GM12865 (cell line): ENCODE measurements at places on chromosomes 7 and 10.

DNA sequence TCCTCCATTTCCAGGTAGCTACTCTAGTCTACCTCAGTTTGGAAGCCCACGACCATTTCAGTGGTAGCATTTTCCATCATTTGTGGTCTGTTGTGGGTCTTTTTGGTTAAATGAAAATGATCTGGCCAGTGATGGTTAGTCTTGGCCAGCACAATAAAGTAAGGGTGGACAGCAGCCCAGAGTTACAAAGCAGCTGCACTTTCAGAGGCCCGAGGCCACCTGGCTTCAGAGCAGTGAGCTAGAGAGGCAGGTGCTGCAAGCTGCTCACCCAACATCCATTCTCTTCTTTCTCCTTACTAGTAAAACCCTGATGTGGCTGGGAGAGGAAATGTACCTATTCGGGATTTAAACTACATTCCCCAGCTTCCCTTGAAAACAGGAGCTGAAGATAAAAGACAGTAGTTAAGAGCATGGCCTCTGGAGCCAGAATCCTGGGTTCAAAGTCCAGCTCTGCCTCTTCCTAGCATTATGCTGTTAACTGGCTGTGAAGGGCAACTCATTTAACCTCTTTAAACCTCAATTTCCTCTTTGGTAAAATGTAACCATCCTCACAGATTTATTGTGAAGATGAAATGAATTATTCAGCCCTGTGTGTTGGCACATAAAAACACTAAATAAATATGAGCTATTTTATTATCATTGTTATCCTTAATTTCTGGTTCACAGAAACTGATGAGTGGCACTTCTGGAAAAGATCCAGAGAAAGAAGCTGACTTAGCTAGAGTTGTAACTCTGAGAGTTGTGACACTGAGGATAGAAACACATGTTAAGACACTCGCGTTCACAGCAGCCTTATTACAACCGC lies 517.4 kb downstream of the PARD3 start:
- no peak for DNase-seq

- DNase-seq, result peak; percentile 81
These were observed 59.2 kb downstream of the CDHR3 start for GRCh38 chr7:106022193-106022821.

- no peak for DNase-seq
These were observed 111.8 kb downstream of the TBXAS1 start for GRCh38 chr7:139940866-139941265.

GRCh38 chr10:114431414-114432135 lies 27.3 kb upstream of the AFAP1L2 start:
- no peak for DNase-seq

DNA sequence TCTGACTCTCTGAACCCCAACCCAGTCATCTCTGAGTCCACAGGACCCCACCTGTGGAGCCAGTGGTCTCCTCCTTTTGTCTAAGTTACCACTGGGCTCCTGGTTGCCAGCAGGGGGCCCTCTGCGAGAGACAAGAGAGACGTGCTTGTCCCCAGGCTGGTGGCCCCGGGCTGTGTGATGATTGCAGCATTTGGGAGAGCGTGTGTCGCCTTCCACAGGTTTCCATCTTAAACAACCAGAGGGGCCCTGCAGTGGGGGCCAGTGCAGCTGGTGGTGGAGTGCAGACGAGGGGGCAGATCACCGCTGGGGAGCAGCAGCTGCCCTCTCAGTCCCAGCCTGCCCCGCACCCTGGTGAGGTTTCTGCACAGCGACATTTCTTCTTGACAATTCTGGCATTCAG lies 122.4 kb upstream of the PPP2R2D start:
- DNase-seq, result no peak

- no peak for DNase-seq
These were observed 540.3 kb upstream of the IGFBP3 start for GRCh38 chr7:46461334-46461777.

GRCh38 chr7:97174303-97174702 lies 56.8 kb downstream of the SDHAF3 start:
- no peak for DNase-seq

DNA sequence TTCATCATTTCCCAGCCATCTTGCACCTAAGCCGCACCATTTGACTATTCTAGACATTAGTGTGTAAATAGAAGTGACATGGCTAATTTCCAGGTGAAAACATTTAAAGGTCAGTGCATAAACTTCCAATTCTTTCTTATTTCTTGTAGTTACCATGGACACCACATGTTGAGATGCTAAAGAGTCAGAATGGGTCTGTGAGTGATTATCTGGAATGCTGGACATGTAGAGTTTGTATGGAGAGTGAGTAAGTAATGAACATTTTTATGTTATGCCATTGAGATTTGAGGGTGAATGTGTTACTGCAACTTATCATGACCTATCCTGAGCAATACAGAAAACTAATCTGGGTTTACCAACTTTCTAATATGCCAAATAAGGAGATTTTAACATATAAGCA lies 60.4 kb downstream of the MEOX2 start:
- no peak for DNase-seq

DNA sequence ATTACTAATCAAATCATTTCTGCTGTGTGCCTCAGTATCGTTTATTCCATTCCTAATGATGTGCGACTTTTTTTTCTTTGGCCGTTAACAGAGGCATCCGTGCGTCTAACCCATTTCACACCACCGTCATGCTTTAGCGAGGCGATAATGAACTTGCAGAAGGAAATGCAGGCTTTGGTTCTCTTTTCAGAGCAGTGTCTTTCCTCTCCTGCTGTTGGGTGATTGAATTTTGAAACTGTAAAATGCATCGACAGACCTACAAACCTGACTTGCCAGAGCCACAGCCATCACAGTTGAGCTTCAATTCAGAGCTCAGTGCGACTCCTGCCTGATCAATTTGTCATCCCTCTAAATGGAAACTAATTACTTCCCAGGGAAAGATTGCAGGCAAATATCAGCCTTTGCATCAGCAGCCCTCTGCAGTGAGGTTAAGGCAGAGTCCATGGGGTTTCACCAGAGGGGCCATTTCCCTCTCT lies 486.0 kb upstream of the GALNT17 start:
- peak; percentile 5 for DNase-seq

DNA sequence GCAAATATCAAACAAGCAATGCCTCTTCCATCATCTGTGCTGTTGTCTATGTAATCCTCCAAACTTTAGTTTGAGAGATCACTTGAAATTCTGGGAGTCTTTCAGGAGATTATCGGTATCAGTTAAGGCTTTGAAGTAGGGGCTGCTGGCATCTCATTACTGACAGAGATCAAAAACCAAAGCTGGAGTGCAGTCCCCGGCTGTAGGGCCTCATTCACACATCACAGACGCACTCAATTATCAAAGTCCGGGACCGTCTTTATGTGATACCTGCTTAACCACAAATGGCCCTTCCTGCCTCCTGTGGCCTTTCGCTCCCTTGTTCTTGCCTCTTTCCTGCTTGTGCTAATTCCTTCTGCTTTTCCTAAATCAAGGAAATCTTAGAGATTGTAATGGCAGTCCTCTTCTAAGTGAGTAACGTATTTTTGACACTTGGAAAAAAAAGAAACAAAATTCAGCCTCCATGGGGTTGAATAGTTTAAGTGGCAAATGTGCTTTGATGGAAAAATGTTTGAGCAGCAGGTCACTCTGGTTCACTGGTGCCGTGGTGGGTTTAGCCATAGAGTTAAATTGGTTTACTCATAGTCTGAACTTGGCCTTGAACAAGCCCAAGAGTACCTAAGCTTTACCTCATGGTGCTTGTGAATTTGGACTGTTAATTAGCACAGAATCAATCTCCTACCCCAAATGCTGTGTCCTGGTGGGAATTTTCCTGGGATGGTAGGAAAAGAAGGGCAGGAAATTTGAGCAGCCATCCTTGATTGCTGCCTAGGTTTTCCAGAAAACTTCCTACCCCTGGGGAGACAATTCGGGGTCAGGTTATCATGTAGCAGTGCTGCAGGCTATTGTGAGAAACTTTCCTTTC lies 178.9 kb upstream of the LYZL1 start:
- DNase-seq, result no peak

GRCh38 chr10:108187408-108188012 lies 1023.0 kb upstream of the SORCS1 start:
- no peak for DNase-seq

- DNase-seq, result no peak
These were observed 321.2 kb downstream of the ZNF479 start for GRCh38 chr7:56811081-56811480.

- DNase-seq, result no peak
These were observed 57.7 kb downstream of the DNAJB6 start for GRCh38 chr7:157394246-157395191.

- no peak for DNase-seq
These were observed 13.5 kb downstream of the CCL26 start for GRCh38 chr7:75758491-75758890.

DNA sequence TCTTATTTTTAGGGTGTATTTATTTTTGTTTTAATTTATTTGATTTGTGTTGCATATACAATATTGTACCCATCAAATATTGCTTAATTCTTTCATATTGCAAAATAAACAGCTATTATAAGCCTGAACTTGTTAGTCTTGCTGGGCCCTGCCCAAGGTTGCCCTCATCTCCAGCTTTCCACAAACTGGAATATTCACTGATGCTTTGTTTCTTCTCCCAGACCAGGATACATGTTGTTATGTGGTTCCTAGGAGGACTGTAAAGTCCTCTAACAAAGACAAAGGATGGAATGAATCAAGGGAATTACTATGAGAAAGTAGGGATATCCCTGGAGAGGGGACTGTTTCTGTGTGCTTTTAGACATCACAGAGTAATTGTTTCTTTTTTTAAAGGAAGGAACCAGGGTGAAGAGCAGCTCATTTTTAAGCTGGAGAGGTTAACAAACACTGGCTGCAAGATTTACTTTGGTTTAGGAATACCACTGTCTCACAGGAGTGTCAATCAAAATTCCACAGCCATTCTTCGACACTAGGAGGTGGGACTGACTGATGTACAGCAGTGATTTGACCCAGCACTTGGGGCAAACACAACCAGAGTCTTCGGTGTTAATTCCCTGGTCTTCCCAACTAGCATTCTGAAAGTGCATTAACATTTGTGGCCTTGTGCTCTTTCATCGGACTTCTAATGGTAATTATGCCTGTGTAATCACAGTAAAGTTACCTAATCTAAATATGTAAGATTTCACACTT lies 14.8 kb upstream of the CD36 start:
- DNase-seq, result no peak

GRCh38 chr10:79142064-79142491 lies 73.3 kb downstream of the ZMIZ1 start:
- no peak for DNase-seq

GRCh38 chr10:47451273-47451997 lies 32.5 kb downstream of the ANXA8 start:
- no peak for DNase-seq

GRCh38 chr10:75245354-75246250 lies 9.8 kb upstream of the COMTD1 start:
- no peak for DNase-seq

DNA sequence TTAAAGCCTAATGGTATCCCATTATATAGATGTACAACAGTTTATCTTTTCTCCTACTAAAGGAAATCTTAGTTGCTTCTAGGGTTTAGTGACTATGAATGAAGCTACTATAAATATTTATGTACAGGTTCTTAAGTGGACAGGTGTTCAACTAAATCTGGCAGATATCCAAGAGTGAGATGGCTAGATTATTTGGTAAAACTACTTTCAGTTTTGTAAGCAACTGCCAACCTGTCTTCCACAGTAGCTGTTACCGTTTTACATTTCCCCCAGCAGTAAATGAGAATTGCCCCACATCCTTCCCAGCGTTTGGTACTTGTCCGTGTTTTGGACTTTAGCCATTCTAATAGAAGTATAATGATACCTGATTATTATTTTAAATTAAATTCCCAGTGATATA lies 144.9 kb upstream of the MAGI2 start:
- DNase-seq, result no peak

DNA sequence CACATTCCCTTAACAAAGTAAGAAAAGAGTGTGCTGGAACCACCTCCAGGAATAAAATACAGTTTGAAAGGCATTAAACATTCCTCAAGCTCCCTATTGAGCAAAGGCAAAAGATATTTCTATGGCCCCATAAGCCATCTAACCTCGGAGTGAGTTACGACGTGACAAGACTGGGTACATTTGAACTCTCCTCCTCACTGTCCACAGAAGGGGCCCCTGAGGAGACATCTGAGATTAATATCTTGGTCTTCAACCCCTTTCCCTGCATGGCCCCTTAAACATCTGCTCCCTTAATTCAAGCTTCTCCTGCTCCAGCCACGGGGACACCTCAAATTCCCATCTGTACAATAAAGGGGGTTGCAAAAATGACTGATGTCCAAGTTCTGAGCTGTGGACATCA lies 526 bp downstream of the GIMAP1 start:
- no peak for DNase-seq

GRCh38 chr10:102800611-102801335 lies 36.4 kb downstream of the CYP17A1 start:
- DNase-seq, result no peak

- DNase-seq, result no peak
These were observed 17.0 kb downstream of the CLIP2 start for GRCh38 chr7:74306004-74306729.

GRCh38 chr7:137978464-137979237 lies 23.2 kb downstream of the CREB3L2 start:
- no peak for DNase-seq

DNA sequence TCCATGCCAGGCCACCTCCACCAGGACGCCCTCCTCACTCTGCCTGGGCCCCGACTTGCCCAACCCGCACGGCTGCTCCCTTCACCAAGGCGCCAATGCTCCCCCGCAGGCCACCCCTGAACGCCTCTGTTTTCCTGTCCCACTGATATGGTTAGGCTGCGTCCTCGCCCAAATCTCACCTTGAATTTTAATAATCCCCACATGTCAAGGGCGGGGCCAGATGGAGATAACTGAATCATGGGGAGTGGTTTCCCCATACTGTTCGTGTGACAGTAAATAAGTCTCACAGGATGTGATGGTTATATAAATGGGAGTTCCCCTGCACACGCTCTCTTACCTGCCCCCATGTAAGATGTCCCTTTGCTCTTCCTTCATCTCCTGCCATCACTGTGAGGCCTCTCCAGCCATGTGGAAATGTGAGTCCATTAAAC lies 29.8 kb downstream of the RSU1 start:
- peak; percentile 46 for DNase-seq

GRCh38 chr10:28327491-28327880 lies 24.6 kb upstream of the MPP7 start:
- no peak for DNase-seq

- no peak for DNase-seq
These were observed 100.7 kb downstream of the NKX6-2 start for GRCh38 chr10:132685101-132685891.

DNA sequence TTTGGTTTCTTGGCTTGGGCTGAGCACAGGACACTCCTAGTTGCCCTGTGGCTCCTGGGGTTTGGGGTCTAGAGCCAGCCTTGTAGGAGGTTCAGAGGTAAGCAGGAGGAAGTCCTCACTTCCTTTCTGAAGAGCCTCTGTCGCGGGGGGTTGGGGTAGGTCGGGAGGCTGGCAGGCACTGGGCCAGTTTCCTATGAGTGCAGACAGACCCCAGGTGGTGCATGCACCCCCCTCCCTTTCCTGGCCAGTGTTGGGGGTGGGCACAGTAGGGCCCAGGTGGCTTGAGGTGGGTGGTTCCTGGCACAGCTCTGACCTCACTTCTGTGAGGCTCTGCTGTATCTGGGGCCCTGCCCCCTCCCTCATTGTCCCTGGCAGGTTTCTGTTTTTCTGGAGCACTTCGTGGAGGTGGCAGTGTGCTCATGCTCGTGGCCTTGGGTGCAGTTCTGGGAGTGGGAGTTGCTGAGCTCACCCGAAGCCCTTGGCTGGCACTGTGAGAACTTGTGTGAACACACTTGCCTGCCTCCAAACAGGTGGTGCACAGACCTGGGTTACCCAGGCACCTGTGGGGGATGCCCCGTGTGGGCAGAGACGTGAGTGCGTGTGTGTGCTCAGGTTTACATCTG lies 1.8 kb downstream of the PALD1 start:
- peak; percentile 52 for DNase-seq
